Chondrocyte (in vitro differentiated cells): ENCODE measurements at places on chromosomes 6 and 20. TPM values are rescaled to one million over a fixed set of nuclear protein-coding genes. Genes with fewer than 3 reads are reported as not detected.

DNA sequence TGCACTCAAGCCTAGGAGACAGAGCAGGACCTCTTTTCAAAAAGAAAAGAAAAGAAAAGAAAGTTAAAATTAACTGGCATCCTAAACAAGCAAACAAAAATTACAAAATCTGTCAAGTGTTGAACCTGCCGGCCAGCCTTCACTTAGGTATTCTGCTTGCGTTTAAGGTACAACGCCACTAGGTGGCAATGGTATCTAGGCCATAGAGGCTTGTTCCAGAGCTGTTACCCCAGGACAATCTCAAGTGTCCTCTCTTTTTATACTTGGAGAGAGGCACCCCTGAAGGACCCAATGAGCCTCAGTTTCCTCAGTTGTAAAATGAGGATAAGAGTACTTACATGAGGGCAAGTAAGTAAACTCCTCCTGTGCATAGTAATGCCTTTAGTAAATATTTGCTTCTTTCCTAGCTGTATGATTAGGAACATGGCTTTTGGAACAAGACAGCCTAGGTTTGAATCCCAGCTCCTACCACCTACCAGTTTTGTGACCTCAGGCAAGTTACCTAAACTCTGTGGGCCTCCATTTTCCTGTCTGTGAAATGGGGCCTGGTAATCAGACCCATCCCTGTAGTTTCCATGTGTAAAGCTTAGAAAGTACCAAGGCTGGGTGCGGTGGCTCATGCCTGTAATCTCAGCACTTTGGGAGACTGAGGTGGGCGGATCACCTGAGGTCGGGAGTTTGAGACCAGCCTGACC is 5.8 kb upstream of the PACSIN1 start:
- no peak for DNase-seq

- no peak for DNase-seq
Observed at GRCh38 chr6:83385473-83385872, 45.4 kb downstream of the ME1 start.

DNA sequence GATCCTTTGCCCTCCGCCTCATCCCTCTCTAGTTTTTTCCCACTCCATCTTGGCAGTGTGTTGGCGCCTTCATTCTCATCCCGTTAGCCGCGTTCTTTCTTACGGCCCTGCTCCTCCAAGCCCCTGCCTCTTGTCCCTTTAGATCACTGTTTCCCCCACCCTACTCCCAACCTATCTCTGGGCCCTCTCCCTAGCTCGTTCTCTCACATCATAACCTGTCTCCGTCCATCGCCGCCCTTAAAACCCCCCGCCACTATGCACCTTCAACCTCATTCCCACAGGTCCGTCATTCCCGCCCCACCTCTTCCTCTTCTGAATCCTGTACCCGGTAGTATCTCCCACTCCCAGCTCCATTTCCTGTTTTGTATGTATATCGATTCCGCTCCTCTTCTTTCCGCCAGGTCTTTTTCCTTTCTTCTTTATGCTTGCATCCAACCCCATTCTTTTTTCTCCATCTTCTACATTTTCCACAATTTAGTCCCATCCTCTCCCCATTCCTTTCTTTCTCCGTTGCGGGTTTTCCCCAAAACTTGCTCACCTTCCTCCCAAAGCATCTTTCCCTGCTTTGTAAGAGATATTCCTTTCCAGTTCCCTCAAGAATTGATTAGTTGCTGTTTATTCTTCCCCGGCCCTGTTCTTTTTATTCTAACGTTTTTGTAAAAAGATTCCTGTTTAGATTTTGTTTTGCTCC is 671 bp downstream of the EFHC1 start:
- no peak for DNase-seq

DNA sequence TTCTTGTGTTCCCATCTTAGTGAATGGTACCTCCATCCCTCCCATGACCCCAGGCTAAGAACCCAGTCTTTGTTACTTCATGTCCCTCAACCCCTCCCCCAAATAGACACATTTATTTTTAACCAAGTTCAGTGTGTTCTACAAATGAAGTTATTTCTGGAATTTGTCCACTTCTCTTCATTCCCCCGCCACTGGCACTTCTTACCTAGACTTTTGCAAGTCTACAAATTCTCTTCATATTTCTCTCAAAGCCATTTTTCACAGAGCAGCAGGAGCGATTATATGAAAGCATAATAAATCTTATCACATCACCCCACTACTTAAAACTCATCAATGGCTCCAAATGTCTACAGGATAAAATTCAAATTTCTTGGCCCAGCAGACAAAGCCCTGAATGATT is 131.4 kb downstream of the BTBD9 start:
- no peak for DNase-seq

DNA sequence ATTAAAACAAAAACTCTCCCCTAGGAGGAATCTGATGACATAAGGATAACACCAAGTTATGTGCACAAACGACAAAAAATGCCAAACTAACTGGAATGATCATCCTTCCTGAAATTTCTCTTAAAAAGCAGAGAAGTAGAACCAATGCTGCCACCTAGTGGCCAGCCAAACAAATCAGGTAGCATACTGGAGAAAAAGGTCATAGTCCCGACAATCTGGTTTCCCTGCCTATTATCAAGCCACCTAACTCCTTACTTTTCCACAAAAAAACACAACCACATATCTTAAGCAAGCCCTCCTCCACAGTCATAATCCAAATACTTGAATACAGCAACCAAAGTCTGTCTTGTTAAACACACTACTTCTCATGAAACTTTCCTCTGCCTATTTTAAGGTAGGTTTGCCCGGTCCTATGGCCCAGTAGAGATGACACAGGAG is 5.3 kb downstream of the OARD1 start:
- no peak for DNase-seq

DNA sequence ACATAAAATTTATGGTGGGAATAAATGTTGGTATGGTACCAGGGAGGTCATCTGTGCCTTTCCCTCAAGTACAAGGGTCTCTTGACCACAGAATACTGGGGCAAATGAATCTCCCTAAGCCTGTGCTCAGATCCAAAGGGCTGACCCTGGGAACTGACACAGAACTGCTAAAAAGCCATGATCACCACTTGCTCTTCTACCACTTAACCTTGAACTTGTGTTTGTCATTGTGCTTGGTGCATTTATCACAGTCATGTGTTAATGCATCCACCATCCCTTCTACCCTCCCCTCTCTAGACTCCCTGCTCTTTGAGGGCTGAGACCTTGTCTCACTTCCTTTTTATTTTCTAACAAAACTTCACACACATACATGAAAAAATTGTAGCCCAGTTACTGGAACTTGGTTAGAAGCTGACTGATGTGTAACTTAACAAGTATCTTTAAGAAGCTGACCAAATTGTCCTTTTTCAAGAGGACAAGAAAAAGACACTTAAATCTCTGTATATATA is 46.1 kb upstream of the PBOV1 start:
- no peak for DNase-seq

DNA sequence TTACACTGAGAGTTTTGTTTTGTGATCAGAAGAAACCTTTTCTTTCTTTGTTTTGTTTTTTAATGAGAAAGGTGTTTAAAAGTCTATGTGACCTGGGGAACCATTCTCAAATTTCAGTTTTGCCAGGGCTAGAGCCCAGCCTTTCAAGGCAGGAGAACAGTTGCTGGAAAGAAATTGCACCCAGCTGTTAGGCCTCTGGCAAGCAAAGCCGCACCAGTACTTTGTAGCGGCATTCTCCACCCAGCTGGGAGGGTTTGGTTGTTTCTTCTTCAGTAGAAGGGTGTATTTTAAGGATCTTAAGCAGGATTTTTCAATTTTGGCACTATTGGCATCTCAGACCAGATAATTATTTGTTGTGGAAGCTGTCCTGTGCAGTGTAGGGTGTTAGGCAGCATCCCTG is 16.6 kb upstream of the MAPK13 start:
- no peak for DNase-seq

CBLN4 gene
- not detected in 3 replicates for total RNA-seq

MLN gene
- not detected in 3 replicates for total RNA-seq

CLPSL1 gene
- not detected in 3 replicates for total RNA-seq

ZBTB46 gene
- total RNA-seq, result 5.9 to 8.3 TPM (median 6.0 TPM) in 3 replicates

DDX43 gene
- total RNA-seq, result not detected in 3 replicates

HLA-DQA1 gene
- not detected in 3 replicates for total RNA-seq

SAPCD1 gene
- 1.3 to 2.4 TPM (median 1.4 TPM) in 3 replicates for total RNA-seq

DAAM2 gene
- 137 to 142 TPM (median 142 TPM) in 3 replicates for total RNA-seq
